ENCODE measurements at places on chromosomes 16 and 17. TPM values are rescaled to one million over a fixed set of nuclear protein-coding genes. Genes with fewer than 3 reads are reported as not detected.

The AFMID gene
- 59.3 TPM for total RNA-seq

The MYBBP1A gene
- total RNA-seq: 95.6 TPM

The SEZ6 gene
- not detected for total RNA-seq

The MYH8 gene
- total RNA-seq: not detected

DNA sequence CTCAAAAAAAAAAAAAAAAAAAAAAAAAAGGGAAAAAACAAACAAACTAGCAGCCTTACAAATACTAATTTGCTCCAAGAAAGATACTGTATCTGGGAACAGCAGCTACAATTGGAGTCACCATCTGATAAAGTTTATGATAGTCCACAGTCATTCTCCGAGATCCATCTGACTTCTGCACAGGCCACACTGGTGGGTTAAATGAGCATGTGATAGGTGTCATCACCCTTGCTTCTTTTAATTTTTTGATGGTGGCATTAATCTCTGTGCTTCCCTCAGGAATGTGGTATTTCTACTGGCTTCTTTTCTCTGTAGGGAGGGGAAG is 49.6 kb downstream of the BCL7C start:
- no peak for DNase-seq

Data from Panc1 (cell line).